ENCODE measurements at places on chromosomes 7 and 10.

DNA sequence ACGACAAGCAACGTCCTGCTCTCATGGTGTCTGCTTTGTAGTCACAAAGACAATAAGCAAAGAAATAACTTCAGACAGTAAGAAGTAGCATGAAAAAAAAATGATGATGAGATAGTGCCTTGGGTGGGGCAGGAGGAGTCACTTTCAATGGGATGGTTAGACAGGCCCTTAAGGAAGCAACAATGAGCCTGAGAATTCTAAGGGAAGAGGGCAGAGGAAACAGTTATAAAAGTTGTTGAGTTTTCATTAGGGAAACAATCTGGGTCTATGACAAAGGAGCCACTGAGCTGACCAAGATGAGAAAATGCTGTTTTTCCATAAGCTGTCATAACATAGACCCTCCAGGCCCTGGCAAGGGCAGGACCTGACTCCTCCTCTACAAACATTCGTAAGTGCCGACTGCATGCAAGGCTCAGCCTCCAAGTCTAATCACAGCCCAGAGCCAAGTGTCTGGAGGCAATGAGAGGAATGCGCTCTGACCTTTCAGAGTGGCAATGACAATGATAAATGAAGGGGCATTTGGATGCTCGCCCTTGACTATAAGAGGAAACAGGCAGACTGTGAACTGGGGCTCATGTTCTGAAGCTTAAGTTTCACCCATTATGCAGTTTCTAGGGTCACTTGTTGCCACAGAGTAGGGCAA lies 43.7 kb downstream of the PPP1R3C start:
- no peak for DNase-seq

DNA sequence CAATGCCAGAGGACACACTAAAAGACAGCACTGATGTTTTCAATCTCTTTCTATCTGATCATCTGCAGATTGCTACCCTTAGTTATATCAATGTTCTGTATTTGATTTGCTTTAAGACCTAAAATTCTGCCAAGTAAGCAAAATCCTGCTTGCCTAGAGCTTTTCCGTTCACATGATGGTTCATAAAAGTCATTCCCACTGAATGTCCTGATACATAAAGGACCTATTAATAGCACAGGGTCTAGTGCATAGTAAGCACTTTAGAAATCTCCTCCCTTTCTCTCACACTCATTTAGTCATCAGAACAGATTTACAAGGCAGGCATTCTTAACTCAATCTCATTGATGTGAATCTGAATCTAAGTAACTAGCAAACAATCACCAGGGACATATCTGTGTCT lies 68.8 kb downstream of the PCGF5 start:
- no peak for DNase-seq

DNA sequence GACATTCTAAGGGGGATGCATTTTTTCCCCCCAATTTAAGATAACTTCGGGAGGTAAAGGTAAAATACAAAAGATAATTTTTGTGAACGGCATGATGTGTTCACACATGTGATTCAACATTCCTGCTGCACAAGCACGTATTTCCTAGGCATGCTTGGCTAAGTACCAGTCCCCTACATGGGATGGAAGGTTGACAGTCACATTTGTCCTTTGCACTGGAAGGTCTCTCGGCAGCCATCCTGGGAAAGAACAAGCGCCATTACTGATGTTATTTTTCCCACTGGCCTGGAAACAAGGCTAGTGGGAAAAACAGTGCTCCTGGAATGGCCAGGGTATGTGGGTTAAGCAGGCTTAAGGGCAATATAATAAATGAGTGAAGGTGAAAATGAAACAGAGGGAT lies 276.2 kb upstream of the AOAH start:
- DNase-seq, result no peak

- no peak for DNase-seq
Observed at GRCh38 chr7:2921653-2922347, 77.7 kb upstream of the GNA12 start.

GRCh38 chr10:61051344-61051743 lies 107.4 kb upstream of the RHOBTB1 start:
- no peak for DNase-seq

GRCh38 chr10:32459051-32459698 lies 13.2 kb downstream of the CCDC7 start:
- no peak for DNase-seq

- no peak for DNase-seq
Observed at GRCh38 chr10:114749014-114749413, 72.6 kb upstream of the FHIP2A start.

- DNase-seq, result no peak
Observed at GRCh38 chr10:4981722-4982471, 18.7 kb downstream of the AKR1C1 start.

- DNase-seq, result no peak
Observed at GRCh38 chr10:34905200-34905927, 90.3 kb upstream of the PARD3 start.

GRCh38 chr7:134690614-134691504 lies 44.2 kb downstream of the BPGM start:
- no peak for DNase-seq

DNA sequence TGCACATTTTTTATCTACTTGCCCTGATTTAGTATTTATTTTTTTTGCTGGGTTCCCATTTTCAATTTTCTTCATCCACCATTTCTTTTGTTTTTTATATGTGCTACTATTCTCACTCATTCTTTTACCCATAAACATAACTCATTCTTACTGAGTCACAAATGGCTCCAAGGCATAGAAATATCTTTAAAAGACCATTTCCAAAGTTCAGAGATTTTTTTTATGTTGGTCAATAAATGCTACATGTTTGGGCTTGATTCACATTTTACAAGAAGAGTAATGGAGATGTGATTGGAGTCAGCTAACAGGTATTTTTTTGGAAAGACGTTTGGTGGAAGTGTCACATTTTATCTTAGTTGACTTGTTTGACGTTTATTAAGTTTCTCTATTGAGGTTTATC lies 1303.2 kb upstream of the LRRTM3 start:
- no peak for DNase-seq

GRCh38 chr7:137454246-137454724 lies 110.8 kb upstream of the PTN start:
- DNase-seq, result no peak

DNA sequence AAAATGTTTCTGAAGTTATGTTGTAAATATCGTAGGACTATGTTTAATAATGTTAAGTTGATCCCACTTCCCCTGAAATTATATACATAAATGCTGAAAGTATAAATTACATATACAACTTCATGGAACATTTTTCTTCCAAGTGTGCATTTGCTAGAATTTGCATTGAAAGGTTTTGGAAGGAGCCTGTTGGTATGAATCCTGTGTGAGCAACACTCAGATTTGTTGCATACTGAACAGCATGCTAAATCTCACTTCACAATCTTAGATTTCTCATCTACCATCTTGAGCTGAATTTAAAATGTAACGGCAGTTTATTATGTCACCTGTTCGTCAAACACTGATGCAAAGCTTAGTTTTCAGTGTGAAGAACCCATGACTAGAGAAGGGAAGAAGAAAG lies 172.6 kb downstream of the MALRD1 start:
- no peak for DNase-seq

DNA sequence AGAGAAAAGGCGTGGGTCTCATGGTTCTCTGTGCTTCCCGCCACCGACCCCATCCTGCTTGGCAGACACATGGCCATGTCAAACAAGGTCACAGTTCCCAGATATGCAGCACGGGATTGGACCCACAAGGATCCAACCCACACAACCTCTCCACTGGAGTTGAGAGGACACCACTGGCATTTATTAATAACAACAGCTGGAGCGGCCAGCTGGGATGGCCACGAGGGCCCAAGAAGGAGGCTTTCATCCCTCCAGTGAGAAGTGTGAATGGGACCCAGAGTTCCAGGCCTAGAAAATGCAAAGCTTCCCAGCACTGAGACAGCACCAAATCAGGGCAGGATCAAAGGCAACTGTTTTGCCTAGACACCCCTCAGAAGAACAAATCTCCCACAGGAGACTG lies 31.5 kb downstream of the FGFR2 start:
- DNase-seq, result no peak

- no peak for DNase-seq
Observed at GRCh38 chr10:119316729-119317097, 109.3 kb downstream of the GRK5 start.

- DNase-seq, result no peak
Observed at GRCh38 chr7:50358041-50358705, 53.7 kb downstream of the IKZF1 start.

DNA sequence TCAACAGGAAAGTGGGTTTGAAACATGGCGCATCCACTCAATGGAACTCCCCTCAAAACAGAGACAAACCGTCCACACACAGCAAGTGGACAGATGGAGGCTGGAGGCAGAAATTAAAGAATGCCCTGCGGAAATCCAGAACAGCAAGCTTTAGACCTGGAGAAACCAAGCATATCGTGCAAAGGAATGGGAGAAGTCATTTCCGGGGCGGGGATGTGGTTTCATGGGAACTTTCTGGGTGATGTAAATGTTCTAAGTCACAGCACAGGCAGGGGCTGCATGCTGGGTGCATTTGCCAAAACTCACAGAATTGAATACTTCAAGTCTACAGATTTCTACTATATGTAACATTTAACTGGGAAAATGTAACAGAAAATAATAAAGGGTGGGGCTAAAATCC lies 213.0 kb downstream of the PTPRN2 start:
- DNase-seq, result no peak

GRCh38 chr10:57699944-57700343 lies 567.8 kb downstream of the IPMK start:
- no peak for DNase-seq

- DNase-seq, result no peak
Observed at GRCh38 chr7:74527842-74528241, 74.1 kb downstream of the GTF2IRD1 start.

DNA sequence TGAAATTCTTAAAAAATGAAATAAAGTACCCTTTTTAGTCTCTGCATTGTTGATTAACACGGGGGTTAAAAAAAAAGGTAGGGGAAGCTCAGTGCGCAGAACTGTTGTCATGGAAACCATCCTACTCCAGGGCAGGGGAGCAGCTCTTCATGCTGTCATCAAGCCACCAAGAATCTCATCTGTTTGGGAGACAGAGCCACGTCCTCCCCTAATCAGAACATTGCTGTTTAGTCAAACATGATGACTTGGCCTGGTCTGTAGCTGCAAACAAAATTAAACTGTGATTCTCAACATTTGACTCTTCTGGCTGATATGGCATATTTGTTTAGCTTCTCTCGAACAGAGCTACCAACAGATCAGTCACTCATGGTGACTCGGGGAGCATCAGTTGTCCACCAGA lies 254.4 kb upstream of the KLF14 start:
- DNase-seq, result no peak

DNA sequence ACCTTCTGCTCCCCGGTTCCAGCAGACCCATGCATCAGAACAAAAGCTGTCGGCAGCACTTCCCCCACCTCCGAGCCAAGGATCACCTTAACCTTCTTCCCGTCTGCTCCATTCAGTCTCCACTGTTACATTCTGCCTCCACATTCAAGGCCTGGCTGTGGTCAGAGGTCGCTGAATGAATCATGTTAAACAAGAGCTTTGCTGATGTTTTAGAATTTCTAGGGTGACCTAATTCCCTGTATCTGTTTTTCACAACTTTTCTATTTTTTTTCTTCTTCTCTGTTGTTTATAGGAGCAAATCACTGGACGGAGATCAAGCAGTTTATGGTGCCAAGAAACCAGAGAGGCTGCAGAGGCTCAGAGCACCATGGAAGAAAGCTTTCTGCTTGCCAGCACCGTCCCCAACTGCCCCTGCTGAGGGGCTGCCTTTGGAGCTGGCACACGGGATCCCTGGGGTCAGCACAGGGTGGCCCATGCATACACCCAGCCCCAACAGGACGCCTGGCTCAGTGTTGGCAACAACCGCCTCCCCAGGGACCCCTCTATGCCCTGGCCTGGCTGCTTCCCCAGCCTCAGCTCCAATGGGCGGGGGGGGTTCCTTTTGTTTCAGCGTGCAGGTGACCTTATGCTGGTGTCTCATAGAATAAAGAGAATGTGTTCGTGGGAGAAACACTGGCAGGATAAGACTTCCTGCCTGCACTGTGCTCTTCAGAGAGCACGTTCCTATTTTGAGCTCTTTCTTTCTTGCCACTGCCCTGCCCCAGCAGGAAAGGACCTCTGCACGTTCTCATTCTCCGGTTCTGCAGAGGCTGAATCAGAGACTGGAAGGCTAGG lies 182.7 kb upstream of the LYZL2 start:
- DNase-seq, result no peak

DNA sequence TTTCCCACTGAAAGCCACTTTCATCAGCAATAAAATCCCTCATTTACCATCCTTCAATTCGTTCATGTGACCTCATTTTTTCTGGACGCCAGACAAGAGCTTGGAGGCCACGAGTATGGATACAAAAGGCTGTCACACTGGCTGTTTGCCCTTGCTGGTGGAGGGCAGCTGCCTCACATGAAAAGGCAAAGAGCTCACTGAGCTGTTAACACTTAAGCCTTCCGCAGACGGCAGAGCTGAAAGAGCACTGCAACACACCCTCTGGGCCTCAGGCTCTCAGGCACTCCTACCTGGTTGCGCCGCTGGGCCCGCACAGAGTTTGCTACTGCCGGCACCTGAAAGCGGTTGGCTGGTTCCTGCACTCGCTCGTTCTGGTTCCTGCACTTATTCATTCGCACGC lies 193.5 kb downstream of the CFTR start:
- DNase-seq, result no peak

DNA sequence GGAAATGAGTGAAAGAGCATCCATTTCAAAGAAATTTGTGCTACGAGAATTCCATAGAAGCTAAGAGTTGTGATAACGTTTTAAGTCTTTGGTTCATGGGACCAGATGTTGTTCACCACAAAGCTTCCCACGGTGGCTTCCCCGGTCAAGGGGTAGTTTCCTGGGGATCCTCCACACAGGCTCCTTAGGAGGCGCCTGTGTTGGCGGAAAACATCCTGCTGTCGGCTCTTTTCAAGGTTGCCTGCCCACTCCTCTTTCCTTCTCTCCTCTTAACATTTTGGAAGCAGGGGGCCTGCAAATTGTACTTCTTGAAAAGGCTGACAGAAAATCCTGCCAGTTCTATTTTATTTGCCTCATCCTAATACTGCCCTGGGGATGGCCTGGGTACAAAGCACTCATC lies 398.6 kb downstream of the SORCS1 start:
- no peak for DNase-seq

- no peak for DNase-seq
Observed at GRCh38 chr7:30029696-30030095, 1.5 kb downstream of the PLEKHA8 start.

DNA sequence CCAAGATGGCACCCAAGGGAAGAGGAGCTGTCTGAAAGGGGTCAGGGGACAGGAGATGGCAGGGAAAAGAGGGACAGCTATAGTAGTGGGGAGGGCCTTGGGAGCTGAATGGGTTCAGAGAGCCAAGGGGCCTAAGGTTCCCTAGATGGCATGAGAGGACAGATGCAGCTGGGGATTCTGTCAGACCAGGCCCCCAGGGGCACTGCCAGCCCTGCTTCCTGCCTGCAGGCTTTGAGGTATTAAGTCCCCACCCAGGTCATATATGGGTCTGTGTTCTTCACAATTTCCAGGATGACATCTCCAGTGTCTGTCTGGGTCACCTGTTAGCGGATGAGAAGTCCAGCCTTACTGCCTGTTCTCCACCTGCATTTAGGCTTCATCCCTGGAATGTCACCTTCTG lies 56.7 kb downstream of the NEURL1 start:
- no peak for DNase-seq

GRCh38 chr10:22323538-22324305 lies 2.8 kb downstream of the BMI1 start:
- no peak for DNase-seq

GRCh38 chr7:2886900-2887299 lies 42.8 kb upstream of the GNA12 start:
- no peak for DNase-seq

GRCh38 chr10:12459340-12459739 lies 110.0 kb downstream of the CAMK1D start:
- no peak for DNase-seq

- DNase-seq, result no peak
Observed at GRCh38 chr7:93945083-93945482, 23.5 kb downstream of the GNG11 start.
